Neural crest cell (in vitro differentiated cells): ENCODE measurements at places on chromosomes 1 and 21. TPM values are rescaled to one million over a fixed set of nuclear protein-coding genes. Genes with fewer than 3 reads are reported as not detected.
A peak's percentile ranks its signal among the peaks of the same experiment; 100 is the strongest.

ORC1 gene
- 36.9 and 38.5 TPM in 2 replicates for total RNA-seq

GRCh38 chr1:42311897-42312296, 23.1 kb downstream of the FOXJ3 start:
- H3K4me3 ChIP-seq: no peak overlapping the region
- no peaks in the 10 kb centered on the region for H3K27me3 ChIP-seq
- no peak overlapping the region for H3K27ac ChIP-seq
- peaks cover 20% of the 10 kb centered on the region for H3K4me1 ChIP-seq

GREM2 gene
- total RNA-seq: 1.7 and 2.3 TPM in 2 replicates

DCDC2B gene
- total RNA-seq: not detected in 2 replicates

- H3K36me3 ChIP-seq: no peaks in the 10 kb centered on the region
- peaks cover 31% of the 10 kb centered on the region for H3K4me1 ChIP-seq
- no peak overlapping the region for H3K27ac ChIP-seq
- H3K27me3 ChIP-seq: peaks cover 27% of the 10 kb centered on the region
- DNase-seq: peak; percentile 49
- no peak overlapping the region for H3K4me3 ChIP-seq
These were observed 12.4 kb downstream of the FMOD start for GRCh38 chr1:203338335-203339036.

DNA sequence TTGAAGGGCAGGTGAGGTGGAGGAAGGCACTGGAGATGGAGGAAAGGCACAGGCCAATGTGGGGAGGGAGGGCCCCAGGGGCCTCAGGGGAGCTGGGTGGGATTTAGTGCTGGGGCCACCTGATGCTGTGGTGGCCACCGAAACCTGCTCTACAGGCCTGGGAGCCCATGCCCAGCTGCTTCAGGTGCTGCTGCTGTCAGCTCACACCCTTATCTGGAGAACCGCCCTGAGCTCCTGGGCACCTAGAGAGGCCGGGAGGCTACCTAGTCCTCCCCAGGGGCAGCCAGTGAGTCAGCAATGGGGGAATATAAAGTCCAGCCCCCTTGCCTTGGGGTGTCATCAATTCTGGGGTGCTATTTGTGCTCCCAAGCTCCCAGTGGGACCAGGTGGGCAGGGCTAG, 12.2 kb downstream of the FAM131C start:
- H3K4me3 ChIP-seq: no peak overlapping the region
- no peak overlapping the region for H3K27ac ChIP-seq
- no peak for DNase-seq
- peaks cover 7% of the 10 kb centered on the region for H3K27me3 ChIP-seq

DNA sequence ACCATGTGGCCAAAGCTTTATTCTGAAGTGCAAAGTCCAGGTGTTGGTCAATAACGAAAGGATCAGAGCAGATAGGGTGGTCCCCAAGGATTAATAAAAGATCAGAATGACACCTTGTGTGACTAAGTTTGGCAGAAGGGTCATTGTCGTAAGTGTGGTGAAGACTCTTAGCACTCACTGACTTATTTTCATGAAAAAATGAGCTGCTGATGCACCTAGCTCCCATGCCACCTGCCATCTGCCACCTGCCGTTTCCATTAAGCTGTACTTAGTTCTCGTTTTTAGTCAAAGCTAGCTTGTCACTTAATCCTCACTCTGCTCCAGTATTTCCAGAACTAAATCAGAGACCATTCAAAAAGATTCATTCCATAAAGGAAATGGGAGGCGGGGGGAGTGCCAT, 112.6 kb downstream of the SEC16B start:
- DNase-seq: no peak
- H3K27me3 ChIP-seq: no peaks in the 10 kb centered on the region
- H3K4me3 ChIP-seq: no peak overlapping the region
- H3K4me1 ChIP-seq: peaks cover 13% of the 10 kb centered on the region
- no peak overlapping the region for H3K27ac ChIP-seq

- no peak overlapping the region for H3K27ac ChIP-seq
- no peak overlapping the region for H3K4me3 ChIP-seq
- DNase-seq: no peak
- H3K27me3 ChIP-seq: no peaks in the 10 kb centered on the region
- H3K36me3 ChIP-seq: peaks cover 2% of the 10 kb centered on the region
These were observed 1049.6 kb upstream of the ADGRL4 start for GRCh38 chr1:80056179-80056578.

DNA sequence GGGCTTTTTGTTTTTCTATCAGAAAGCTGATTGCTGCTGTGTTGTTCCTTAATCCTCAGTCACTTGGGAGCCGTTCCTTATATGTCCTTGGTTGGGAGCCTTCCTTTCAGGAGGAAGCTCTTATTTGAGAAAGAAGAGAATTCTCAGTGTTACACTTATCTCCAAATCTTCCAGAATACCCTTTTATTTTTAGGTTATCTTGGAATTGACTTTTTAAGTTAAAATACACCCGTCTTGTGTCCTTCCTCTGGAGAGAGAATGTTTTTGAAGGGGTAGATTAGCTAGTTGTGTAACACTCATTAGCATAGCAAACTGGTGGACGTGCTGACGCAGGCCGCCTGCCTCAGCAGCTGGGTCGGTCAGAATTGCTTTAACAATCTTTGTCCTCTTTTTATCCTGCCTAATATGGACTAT, 42.1 kb downstream of the LRRC8B start:
- no peak for DNase-seq
- H3K4me3 ChIP-seq: no peak overlapping the region
- H3K27ac ChIP-seq: no peak overlapping the region
- peaks cover 18% of the 10 kb centered on the region for H3K4me1 ChIP-seq
- no peaks in the 10 kb centered on the region for H3K27me3 ChIP-seq
